COR-L47 (cell line): ENCODE measurements at places on chromosomes 2 and 18.

- DNase-seq: no peak
Observed at GRCh38 chr2:232549655-232550353, 553 bp downstream of the TIGD1 start.

- no peak for DNase-seq
Observed at GRCh38 chr2:19709553-19709952, 192.2 kb downstream of the TTC32 start.

DNA sequence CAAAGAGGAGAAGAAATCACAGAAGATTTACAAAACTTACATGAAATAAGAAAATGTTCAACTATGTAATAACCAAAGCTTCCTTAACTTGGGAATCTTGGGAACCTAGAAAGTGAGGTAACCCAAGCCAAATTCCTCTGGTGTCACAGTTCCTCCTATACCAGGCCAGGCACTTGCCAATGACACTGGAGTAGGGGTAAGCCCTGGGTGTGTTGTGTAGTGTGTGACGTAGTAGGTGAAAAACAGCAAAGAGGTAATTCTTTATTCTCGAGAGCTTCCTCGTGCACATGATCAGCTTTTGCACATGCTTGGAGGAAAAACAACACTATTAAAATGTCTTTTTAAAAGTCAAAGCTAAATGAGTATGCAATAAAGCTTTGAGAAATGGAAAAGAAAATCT, 118.0 kb downstream of the METTL8 start:
- no peak for DNase-seq

- no peak for DNase-seq
Observed at GRCh38 chr2:48870503-48870902, 115.0 kb upstream of the LHCGR start.

DNA sequence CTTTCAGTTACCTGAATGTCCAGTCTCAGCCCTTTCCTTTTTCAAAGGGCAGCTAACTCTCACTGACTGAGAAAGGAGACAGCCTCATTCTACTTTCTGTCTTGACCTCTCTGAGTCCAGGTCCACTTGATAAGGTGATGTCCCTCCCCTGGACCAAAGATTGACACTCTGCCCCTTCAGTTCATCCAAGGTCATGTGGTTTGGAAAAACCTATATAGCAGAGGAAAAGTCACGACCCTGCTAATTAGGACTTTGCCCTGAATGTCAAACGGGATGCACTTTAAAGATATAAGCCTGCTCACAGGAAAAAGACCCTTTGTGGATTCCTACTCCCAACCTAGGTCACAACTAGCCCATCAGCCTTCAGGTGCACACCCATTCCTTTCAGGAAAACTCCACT, 208.3 kb downstream of the AGPS start:
- no peak for DNase-seq

GRCh38 chr2:16318474-16319195, 347.0 kb downstream of the CYRIA start:
- no peak for DNase-seq

DNA sequence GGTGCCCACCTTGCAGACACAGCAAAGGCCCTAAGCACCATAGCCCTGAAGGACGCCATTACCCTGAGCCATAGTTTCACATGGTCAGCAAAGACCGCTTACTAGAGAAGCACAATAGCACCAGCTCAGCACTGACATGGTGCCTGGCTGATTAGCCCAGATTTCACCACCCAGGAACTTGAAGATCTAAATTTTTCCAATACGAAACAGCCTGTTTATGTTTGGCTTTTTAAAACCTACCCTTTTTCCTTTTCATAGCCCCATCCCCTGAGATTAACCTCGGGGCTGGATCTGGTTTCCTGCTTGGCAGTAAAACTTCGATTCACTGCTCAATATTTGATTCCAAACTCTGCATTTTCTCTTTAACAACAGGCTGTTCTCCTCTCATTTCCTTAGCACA, 158.5 kb upstream of the PID1 start:
- DNase-seq: no peak

DNA sequence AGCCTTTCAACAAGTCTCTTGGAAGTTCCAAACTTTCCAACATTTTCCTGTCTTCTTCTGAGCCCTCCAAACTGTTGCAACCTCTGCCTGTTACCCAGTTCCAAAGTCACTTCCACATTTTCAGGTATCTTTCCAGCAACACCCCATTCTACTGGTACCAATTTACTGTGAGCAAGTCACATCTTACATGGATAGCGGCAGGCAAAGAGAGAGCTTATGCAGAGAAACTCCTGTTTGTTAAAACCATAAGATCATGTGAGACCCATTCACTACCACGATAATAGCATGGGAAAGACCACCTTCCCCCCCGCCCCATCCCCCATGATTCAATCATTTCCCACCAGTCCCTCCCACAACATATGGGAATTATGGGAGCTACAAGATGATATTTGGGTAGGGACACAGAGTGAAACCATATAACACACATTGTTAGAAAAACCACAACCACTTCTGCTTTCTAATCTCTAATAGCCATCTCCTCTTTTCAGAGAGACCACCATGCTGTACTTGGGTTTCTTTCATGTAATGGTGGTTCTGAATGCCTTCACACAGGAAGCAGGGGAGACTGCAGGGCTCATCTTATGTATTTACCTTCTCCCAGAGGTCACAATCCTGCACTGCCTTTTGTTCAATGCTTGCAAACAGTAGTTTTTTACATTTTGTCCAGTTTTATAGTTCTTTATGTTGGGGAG, 46.0 kb upstream of the CALCRL start:
- no peak for DNase-seq

- no peak for DNase-seq
Observed at GRCh38 chr2:3147651-3148530, 229.7 kb downstream of the EIPR1 start.

DNA sequence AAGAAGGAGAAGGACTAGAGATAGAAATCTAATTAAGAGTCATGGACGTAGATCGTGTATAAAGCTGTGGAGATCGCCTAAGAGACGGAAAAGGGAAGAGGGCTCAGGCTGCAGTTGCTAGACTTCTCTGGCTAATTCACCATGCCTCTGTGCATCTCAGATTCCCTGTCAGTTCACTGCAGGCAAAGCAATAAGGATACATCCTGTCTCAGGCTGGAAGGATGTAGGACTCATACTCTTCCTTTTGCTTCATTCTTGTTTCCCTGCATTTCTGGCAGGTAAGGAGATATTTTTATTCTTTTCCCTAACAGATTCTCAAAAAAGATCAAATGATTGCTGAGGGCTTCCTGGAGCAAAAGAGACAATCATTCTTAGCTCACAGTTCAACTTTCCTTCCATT, 112.5 kb downstream of the AP1S3 start:
- no peak for DNase-seq

DNA sequence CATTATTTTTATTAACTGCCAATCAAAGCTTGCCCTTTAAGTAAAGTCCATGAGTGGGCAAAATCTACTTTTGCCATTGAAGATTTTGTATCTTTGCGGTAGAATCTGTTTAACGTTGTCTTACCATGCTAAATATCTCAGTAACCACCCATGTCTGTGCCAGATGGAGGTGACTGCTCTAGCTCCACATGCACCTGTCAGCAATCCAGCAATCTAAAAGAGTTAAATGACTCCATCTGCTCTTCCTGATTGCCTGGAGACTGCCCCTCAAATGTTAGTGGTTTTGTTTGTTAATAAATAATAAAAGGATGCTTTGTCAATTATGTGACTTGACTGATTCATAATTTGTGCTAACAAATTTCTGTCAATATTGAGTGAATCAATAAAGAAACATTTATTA, 141.7 kb downstream of the RBM43 start:
- peak; percentile 14 for DNase-seq

GRCh38 chr2:198767694-198768093, 690.0 kb downstream of the SATB2 start:
- DNase-seq: no peak

DNA sequence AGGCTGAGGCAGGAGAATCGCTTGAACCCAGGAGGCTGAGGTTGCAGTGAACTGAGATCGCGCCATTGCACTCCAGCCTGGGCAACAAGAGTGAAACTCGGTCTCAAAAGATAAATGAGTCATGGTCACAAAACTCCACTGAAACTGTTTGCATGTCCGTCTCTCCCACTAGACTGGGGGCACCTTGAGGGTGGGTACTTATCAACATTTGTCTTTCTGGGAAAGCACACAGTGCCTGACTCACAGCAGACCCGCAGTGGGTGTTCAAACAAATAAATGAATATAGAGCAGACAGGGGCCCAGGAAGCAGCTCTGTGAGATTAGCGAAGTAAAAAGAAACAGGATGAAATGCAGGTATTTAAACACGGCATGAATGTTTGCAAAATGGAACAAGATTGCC, 211.1 kb upstream of the GATA6 start:
- DNase-seq: no peak

- DNase-seq: no peak
Observed at GRCh38 chr2:237097326-237097910, 11.7 kb downstream of the COPS8 start.

DNA sequence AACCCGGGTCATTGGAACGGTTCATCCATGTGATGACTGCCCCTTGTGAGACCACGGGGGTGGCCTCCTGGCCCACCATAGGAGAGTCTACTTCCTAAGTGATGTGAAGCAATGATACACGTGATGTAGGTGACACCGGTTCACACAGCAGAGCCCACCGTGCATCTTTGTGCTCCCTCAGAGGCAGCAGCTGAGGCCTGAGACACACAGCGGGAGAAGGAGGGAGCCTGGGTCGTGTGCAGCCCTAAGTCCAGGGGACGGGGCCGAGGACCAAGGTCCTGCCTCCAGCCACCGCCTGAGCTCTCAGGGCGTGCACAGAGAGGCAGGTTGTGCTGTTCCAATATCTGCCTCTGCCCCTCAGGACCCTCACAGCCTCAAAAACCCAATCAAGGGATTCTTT, 377.2 kb upstream of the SALL3 start:
- no peak for DNase-seq

GRCh38 chr2:38122344-38122743, 46.4 kb upstream of the CYP1B1 start:
- DNase-seq: no peak

GRCh38 chr18:3663870-3664512, 214.0 kb downstream of the TGIF1 start:
- no peak for DNase-seq

DNA sequence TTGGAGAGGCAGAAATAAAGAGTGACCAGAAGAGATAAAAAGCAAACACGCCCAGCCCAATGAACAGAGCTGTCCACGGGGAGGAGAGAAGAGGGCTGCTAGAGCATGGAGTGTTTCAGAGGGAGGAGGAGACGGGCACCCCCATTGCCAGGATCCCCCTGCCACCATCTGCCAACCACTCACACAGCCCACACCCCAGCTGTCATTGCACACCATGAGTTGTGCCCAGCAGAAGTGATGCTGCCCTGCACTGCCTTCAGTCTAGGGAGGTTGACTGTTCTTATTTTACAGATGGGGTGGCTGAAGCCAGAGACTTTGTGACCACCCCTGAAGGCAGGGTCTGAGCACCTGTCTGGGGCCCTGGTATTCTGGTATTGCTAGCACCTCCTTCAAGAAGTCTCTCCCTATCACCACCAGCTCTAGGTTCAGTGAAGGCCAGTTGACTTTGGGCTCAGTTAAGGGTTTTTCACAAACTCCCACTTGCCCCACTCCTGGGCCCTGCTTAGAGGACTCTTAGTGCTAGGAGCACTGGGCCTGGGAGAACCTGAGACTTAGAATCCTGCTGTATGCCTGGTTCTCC, 2.4 kb downstream of the FABP1 start:
- no peak for DNase-seq

GRCh38 chr2:188966079-188966571, 8.0 kb upstream of the COL3A1 start:
- no peak for DNase-seq

DNA sequence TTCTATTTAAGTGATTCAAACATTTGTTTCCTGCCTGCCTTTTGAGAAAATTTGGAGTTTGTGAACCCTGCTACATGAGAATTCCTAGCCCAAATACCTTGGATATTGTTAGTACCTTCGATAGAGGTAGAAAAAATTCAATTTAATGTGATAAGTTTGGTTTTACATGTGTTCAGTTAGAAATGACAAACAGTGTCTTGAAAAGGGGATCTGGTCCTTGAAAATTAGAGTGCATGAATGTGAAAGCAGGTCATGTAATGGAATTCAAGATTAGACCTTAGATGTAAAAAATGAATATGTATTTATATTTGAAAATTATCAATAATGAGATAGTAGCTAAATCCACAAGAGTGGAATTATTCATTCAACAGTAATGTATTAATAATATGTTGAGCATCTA, 70.5 kb downstream of the PIK3C3 start:
- no peak for DNase-seq

DNA sequence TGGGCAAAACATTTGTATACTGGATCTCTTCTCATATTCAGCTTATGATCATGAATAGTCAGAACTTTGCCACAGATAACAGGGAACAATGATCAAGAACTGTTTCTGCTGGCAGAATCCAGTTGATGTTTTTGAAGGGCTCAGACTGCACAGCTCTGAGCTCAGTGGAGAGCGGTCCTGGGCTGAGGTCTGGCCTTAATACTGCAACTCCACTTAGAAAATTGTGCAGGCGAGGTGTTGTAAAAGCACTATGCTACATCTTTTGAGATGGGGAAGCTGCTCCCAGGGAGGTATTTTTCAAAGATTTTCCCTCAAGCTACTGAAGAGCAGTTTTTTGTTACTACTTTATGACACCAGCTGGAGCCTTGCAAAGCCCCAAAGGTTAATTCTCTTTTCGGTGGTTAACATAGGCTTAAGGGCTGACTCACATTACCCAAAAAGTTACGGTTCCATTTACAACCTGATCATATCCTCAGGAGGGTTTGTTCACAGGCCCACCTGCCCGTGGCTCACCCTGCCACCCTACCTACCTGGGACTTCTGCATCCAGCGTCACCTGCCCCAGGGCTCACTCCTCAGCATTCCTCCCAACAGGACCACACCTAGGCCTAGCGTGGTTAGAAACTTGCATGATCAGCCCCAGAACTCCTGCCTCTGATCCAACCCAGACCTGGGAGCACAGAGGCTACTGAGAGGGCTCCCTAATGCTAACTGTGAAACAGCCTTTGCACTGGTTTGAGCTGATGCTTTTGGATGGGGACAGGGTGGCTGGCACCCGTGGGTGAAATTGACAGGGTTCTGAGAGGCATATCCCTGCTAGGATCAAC, 114.4 kb downstream of the NCK2 start:
- DNase-seq: no peak

- DNase-seq: no peak
Observed at GRCh38 chr18:3824101-3824500, 374.1 kb downstream of the TGIF1 start.

DNA sequence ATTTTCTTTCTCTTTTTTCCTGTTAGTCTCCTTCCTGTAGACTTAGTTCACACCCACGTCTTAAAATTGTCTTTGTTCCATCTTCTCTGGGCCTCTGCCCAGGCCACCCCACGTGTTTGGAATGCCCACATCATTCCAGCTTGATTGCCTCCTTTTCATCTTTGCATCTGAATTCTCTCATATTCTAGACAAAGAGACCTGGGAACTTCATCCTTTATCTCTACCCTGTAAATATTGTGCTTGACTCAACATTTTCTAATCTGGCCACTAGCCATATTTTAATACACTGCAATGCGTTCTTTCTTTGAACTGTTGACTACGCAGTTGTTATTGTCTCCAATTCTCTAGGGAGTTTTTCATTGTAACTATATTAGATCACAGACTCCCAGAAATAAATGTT, 187.5 kb upstream of the NRXN1 start:
- no peak for DNase-seq

GRCh38 chr18:8656232-8656631, 47.0 kb downstream of the RAB12 start:
- DNase-seq: no peak

- DNase-seq: no peak
Observed at GRCh38 chr18:28357766-28358401, 181.0 kb upstream of the CDH2 start.

GRCh38 chr2:129565551-129566109, 413.8 kb upstream of the RAB6C start:
- no peak for DNase-seq
